Panc1 (cell line): ENCODE measurements at places on chromosomes 16 and 17. TPM values are rescaled to one million over a fixed set of nuclear protein-coding genes. Genes with fewer than 3 reads are reported as not detected.

DNA sequence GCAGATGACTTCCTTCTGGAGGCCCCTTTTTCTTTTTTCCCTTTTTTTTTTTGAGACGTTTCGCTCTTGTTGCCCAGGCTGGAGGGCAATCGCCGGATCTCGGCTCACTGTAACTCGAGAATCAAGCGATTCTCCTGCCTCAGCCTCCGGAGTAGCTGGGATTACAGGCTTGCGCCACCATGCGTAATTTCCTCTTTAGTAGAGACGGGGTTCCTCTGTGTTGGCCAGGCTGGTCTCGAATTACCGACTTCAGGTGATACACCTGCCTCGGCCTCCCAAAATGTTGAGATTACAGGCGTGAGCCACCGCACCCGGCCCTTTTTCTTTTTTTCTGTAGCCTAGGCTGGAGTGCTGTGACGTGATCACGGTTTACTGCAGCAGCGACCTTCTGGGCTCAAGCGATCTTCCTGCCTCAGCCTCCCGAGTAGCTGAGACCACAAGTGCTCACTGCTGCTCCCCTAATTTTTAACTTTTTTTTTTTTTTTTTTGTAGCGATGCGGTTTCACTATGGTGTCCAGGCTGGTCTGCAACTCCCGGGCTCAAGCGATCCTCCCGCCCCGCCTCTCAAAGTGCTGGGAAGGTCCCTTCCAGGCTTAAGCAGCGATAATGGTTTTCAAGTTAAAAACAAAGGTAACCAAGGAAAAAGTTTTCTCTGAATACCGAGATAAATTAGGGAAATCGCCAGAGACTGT lies 956 bp upstream of the IST1 start:
- no peak for DNase-seq

The KRTAP9-4 gene
- not detected for total RNA-seq

The OSGIN1 gene
- total RNA-seq, result 4.9 TPM

DNA sequence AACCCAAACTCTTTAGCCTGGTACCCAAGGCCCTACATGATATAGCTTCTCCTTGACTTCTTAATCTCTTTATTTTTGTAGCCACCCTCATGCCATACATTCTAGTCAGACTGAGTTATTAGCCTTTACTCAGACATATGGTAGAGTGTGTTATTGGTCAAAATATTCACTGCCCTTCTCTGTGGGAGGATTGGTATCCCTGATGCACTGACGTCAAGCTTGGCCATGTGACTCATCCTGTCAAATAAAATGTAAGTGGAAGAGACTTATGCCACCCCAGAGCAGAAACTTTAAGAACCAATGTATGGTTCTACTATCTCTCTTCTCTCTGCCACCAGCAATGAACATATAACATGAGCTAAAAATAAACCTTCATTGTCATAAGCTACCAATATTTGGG lies 12.2 kb upstream of the BEAN1 start:
- no peak for DNase-seq

DNA sequence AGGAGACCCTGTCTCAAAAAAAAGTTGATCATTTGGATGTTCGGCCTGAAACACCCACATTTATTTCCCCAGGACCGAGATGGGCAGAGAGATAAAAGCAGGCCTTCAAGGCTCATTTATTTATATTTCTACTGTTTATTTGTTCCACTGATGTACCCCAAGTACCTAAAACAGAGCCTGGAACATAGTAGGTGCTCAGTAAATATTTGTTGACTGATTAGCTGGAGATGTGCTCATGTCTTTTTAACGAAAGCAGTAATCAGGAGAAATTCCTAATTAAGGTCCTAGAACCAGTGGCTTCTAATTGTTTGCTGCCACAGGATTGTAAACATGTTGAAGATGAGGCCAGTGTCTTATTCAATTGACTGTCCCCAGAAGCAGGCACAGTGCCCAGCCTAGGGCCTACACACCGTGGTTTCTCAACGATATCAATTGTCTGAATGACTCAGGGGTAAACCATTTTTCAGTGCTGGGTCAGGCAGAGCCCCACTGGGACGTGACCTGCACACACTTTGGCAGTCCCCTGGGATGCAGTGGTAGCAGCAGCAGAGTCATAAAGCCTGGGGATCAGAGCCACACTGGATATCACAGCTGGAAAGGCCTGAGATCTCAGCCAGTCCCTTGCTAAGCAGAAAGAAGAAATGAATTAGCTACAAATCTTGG lies 34.8 kb downstream of the SOST start:
- no peak for DNase-seq

- no peak for DNase-seq
These were observed 22.7 kb upstream of the SRCIN1 start for GRCh38 chr17:38628441-38628840.

DNA sequence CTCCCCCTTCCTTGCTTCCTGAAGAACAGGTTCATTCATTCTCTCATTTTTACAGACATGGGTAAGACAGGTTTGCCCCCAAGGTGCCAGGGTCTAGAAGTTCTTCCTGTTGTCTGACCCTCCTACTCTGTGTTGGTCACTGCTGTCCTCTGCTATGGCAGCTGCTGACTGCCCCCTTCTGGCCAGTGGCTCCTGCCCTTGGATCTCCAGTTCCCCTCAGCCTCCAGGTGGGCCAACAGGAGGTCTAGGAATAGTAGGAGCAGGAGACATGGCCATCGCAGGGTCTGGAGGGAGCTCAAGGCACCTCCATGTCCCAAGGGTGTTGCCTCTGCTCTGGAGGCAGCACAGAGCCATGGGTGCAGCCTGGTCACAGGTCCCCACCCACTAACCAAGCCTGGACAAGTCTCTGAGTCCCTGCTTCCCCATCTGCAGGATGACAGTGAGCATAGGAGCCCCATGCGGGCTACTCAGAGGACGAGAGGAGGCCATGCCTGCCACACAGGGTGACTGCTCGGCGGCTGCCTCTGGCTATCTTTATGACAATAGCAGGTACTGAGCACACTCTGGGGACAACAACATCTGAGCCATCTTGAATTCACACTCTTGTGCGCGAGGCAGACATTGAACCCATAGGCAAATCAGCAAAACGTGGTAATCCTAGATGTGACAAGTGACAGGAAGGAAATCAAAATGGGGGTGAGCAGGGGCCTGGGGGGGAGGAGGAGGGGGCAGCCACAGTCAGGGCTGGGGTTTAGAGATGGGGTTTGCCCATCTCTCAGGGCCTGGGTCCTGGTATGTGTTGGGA lies 27.0 kb upstream of the NXPH3 start:
- no peak for DNase-seq

The NGFR gene
- 1.6 TPM for total RNA-seq
